ENCODE measurements at places on chromosomes 2 and 18.

DNA sequence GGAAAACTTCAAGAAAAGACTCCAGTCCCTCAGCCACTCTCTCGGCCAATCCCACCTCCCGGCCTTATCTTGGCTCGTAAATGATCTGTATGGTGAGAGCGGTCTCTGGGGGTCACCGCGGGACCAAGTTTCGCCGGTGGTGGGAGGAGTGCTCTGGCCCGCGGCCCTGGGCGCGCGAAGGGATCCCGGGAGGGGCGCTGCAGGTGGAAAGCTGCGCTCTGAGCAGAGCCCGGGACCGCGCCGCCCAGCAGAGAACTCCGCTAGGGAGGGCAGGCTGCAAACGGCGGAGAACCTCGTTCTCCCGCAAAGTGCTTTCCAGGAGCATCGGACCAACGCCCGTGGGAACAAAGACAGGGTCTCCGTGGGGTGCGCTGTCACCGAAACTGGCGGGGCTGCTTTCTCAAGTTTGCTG lies 622 bp downstream of the LRP2 start:
- peak; percentile 4 for DNase-seq

DNA sequence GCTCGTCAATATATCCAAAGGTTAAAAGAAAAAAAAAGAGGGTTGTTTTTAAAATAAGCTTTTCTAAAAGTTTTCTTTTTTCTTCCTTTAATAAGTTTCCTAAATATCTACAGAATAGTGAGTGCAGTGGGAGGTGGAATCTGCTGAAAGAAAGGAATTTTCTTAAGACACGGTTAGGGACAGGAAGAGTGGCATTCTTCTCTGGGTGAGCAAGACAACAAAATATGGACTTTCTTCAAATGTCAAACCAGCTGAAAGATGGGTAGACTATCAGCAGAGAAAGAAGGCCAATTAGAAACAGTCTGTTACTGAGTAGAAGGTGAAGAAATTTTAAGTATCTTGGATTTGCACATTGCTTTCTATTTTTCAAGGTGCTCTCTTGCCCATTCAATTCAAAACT lies 222.7 kb upstream of the PIK3C3 start:
- no peak for DNase-seq

DNA sequence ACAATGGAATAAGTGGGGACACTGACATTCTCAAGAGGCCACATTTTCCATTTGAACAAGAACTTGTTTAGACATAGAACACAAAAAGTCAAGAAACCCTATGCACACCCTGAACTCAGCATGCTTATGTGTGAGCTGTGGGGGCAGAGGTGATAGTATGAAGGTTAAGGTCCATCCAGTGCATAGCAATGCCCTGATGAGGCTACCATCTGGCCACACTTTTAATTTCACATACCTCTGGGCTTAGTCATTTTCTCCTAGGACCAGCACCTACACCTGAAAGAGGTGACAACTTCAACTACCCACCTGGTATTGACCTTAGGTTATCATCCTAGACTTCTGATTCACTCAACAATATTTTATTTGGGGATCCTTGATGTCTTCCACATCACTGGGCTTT lies 139.8 kb downstream of the PIK3C3 start:
- no peak for DNase-seq

DNA sequence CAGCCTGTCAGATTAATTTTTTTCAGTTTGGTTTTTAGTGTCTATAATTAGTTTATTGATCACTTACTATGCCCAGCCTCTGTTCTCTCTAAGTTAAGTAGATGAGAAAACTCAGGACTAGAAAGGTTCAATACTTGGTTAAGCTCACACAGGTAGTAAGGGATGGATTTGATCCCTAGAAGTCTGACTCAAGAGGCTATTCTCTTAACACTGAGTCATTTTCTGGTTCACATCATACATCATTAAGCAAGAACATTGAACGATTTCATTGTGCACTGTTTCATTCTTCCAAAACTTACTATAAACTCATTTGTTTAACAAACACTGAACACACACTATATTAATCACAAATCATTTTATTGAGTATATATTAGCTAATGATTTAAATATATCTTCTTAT lies 54.1 kb upstream of the SLC38A11 start:
- DNase-seq: no peak

DNA sequence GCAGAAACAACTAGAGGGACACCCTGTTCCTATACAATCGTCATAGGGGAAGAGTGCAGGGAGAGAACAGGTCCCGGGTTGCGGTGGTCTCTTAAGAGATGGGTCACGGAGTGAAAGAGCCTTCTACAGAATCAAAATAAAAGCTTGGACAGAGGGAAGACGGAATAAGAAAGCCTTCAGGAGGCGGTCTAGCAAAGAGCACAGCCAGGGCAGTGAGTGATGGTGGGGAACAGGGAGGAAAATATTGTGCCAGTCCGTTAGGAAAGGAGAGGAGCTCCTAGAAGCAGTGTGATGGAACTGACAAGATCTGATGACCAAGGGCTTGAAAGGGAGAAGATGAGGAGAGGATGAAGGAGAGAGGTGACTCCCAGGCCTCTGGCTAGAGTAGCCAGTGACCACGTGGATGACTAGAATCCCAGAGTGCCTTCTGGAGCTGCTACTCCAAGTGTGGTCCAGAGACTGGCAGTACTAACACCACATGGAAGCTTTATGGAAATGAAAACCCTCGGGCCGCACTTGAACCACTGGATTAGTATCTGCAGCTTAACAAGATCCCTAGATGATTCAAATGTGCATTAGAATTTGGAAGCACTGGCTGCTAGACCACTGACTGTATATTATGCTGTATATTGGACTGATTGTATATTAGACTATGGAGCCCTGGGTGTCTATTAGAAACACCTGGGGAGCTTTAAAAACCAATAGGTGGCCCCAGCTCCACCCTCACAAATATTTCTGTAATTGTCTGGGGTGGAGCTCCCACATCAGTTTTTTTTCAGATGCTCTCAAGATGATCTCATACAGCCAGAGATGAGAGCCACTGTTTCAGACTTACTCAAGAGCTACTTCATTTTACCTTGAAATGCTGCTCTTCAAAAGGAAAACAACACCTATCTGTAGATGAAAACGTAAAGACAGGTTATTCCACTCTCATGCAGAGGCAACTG lies 1.1 kb upstream of the EVA1A start:
- DNase-seq: no peak

DNA sequence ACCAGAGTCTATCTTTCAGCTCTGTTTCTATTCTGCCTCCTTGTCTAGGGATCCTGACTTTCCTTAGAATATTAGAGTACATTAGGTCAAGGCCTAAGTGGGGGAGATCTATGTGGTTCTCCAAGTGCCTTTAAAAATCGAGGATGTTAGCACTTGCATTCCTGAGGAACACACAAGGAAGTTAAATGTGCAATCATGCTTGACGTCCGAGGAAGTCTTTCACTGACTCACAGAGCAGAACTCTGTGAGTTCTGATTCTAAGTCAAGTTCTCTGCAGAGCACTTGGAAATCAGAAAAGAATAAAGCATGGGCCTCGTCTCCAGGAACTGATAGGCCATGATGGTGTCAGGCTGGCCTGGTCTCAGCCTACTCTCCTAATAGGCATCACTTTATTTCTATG lies 17.2 kb downstream of the FHOD3 start:
- DNase-seq: no peak

- no peak for DNase-seq
Measured at GRCh38 chr2:1169291-1169949, 218.8 kb downstream of the SNTG2 start.

- DNase-seq: no peak
Measured at GRCh38 chr2:130346741-130347066, 4.0 kb downstream of the IMP4 start.

DNA sequence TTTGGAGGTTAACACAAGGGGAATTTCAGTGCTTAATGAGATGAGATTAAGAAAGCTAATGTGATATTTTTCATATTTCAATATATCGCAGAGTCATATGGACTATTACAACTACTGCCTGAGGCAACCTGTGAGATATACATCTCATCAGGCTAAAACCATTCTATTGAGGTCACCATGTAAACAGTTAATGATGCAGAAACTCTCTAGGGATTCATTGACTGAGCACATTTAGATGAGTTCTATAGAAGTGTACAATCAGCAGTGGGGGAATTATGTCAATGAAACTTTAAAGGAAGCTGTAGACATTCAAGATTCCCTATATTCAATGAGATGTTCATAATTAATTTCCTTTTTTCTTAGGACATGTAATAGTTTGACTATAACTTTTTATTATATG lies 687.4 kb upstream of the SYT4 start:
- DNase-seq: no peak

DNA sequence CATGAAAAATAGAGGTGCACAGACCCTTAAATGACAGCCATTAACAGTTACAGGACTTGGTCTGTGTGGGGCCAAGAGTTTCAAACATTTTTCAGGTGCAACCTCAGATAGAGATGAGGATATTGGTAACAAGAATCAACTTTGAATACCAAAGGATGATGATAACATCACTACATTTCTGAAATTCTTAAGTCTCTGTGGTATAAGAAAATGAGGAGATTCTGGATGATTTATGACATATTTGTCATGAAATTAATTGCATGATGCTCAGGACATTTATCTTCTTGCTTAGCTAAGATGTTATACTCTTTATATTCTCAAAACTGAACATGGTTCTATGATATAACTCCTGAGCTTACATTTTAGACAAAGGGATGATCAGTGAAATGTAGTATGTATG lies 471.8 kb upstream of the CWC22 start:
- no peak for DNase-seq

- no peak for DNase-seq
Measured at GRCh38 chr2:241935774-241936173, 66.2 kb downstream of the RTP5 start.

GRCh38 chr18:63681449-63682340 lies 20.0 kb upstream of the SERPINB3 start:
- no peak for DNase-seq

- no peak for DNase-seq
Measured at GRCh38 chr2:38407111-38407682, 30.1 kb upstream of the ATL2 start.

- DNase-seq: peak; percentile 39
Measured at GRCh38 chr2:31318361-31319336, 84.7 kb downstream of the EHD3 start.

DNA sequence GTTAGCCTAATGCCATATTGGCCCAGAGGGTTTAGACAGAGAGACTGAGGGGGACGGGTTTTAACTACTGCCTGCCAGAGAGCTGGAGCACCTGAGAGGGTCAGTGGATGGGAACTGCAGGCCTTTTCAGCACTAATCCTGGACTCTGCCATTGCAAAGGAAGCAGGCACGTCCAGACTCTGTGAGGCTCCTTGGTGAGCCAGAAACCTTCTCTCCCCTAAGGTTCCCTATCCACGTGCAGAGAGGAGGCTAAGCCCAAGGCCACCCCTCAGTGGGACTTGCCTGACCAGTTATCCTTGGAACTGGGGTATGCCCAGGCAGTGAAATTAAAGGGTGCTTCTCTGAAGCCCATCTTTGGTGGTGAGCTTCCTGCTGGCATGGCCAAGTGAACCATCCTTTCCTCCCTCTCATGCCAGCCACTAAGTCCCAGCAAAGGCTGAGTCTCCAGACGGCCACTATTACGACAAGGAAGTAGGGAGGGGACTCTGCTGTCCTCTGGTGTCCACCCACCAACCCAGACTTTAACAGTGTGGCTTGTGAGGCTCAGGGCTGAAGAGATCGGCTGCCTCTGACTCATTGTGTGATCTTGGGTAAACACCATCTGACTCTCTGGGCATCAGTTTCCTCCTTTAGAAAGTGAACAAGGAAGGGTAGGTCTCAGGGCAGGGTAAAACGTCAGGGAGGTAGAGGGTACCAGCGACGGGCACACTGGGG lies 3.9 kb upstream of the MLPH start:
- DNase-seq: no peak

DNA sequence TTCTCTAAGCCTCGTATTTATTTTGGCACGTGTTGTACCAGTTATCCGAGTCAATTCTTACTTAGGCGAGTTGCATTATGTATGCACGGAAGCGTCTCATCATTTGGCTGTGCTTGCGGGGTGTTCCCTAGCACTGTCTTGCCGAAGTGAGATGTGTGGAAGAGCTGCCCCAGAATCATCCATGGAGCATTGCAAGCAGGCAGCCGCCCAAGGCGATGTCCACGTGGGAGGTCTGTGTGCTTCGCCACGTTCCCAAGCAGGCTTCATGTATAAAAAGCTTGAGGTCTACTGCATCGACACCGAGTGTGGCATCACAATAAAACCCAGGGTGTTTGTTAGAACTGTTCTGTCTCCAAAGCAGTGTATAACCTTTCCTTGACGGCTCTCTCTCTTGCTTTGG lies 849.9 kb downstream of the DCDC2C start:
- no peak for DNase-seq

DNA sequence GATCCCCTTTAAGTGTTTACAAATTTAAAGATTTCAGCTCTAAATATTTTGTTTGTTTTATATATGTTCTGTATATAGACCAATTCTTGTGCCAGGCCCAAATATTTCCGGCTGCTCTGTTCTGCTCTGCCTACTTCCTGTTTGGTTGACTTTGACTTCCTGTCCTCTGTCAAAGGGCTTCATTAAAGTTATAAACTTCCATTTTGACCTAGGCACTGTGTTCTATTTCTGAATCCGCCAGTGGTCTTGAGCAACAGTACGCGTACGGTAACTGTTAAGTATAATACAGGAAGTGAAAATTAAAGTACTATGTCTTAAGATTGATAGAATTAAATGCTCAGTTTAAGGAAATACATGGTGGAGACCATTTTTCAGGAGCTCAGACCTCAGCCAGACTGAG lies 13.5 kb upstream of the REL start:
- DNase-seq: peak; percentile 20

DNA sequence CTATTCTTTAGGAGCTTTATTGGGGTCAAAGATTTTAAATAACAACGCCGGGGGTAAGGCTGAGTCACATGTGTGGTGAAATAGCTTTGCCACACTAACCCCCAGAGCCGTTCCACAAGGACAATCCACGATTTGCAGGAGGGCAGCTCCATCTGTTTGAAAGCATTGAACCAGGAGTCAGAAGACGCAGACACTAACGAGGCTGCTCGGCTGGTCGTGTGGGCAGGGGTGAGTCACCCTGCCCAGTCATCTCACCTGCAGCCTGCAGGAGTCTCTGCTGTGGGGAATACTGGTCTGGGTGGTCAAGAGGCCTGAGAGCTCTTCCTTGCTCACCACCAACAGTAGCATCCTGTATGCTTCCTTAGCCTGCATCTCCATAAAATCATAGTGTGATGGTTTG lies 149.2 kb upstream of the NCK2 start:
- DNase-seq: peak; percentile 11

GRCh38 chr2:38115216-38116032 lies 39.5 kb upstream of the CYP1B1 start:
- peak; percentile 71 for DNase-seq

DNA sequence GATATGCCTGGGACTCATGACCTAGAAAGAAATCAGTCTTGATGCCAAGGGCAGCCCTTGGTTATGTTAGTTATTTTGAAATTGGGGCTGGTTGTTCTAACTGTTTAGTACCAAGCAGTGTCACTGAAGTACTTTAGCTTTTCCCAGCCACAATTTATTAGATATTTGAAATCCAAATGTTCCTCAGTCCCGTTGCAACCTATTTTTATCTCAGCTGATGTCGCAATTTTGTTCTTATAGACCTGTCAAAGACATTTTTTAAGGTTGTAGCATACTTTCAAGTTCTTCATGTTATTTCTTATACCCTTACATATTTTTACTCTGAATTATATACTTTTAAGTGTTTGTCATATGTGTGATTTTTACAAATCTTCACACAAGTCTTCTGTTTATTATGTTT lies 100.1 kb downstream of the LRP1B start:
- DNase-seq: no peak

- DNase-seq: no peak
Measured at GRCh38 chr2:223048519-223048918, 3.5 kb upstream of the KCNE4 start.

- DNase-seq: no peak
Measured at GRCh38 chr2:217529271-217529670, 473.5 kb downstream of the TNS1 start.

GRCh38 chr18:10528439-10528838 lies 2.6 kb downstream of the NAPG start:
- no peak for DNase-seq

All from activated naive CD4-positive, alpha-beta T cell treated with Interleukin-2 at 50 U/mL for 16 hours (primary cell).